ENCODE measurements at places on chromosomes 4 and X.

- no peak for DNase-seq
Observed at GRCh38 chr4:145552181-145552822, 66.9 kb upstream of the MMAA start.

GRCh38 chr4:243426-243825 is 61.8 kb downstream of the ZNF732 start:
- DNase-seq, result no peak

GRCh38 chr4:38601916-38602291 is 62.1 kb upstream of the KLF3 start:
- no peak for DNase-seq

GRCh38 chrX:52346174-52347165 is 22.4 kb upstream of the XAGE2 start:
- no peak for DNase-seq

GRCh38 chrX:76617020-76617419 is 189.5 kb downstream of the MAGEE1 start:
- no peak for DNase-seq
